ENCODE measurements at places on chromosomes 11 and 22.

DNA sequence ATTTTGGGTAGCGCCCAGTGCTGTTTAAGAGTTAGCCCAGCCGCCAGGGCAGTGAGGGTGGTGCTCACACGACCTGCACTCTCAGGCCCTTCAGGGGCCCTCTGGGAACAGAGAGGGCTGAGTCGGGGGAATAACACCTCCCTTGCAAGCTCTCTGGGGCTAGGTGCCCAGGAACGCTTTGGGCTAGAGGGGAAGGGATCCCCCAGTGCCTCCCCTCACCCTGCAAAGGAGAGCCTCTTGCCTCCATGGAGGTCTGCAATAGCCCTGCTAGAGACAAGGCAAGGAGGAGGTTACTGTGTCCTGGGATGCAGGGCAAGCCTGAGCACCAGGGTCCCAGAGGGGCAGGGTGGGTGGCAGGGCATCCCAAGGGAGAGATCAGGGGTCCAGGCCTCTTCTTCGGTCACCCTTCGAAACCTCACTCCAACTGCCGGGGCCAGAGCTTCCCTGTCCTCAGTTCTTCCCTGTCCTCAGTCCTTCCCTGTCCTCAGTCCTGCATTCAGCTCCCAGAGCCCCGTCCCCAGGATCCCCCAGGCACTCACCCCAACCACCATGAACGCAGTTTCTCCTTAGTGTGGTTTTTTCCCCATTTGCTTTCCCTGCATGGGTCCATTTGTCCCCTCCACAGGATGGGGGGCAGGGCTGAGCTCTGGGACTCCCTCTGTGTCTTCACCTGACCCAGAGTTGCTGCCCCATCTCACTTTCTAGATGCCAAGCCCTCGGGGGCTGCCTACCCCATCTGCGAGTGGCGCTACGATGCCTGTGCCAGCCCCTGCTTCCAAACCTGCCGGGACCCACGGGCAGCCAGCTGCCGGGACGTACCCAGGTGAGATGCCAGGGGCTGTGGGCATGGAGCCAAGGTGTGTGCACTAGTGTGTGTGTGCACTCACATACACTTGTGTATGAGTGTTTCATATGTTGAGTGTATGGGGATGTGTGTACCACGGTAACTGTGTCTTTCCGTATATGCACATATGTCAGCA, 60.8 kb downstream of the OTOG start:
- DNase-seq = no peak

- no peak for DNase-seq
Observed at GRCh38 chr11:116867619-116868018, 30.2 kb upstream of the APOA1 start.

GRCh38 chr11:122183933-122184332, 67.9 kb upstream of the BLID start:
- no peak for DNase-seq

- no peak for DNase-seq
Observed at GRCh38 chr11:88320149-88320559, 17.4 kb downstream of the CTSC start.

DNA sequence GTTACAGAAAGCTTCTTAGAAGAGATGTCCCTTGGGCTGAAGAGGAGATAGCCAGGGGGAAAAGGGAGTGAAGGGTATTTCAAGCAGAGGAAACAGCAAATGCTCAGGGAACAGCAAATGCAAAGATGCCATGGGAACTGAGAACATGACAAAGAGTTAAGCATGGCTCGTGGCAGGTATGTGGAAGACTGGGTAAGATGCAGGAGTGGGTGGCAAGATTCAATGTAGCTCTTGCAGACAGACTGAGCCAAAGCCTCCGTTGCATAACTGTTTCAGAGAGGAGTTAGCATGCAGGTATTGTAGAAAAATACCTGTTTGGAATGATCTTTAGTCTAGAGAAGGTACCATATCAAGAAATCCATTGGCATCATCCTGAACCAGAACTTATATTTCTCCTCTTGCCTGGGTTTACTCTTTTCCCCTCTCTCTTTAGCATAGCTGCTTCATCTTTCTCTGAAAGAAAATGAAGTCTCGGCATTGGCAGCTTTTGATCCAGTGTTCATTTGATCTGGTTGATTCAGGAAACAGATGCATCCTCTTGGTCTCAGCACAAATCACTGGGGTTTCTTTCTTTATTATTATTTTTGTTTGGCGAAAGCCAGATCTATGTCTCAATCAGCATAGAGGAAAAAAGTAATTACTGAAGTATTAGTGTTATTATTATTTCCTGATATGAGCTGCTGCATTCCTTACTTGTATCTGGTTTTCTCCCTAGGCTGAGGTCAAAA, 41.7 kb upstream of the NUP160 start:
- DNase-seq = no peak

Measured in NCI-H524 treated with DMSO at 0.1 percent for 48 hours (cell line).